ENCODE measurements at places on chromosomes 13 and 19.

DNA sequence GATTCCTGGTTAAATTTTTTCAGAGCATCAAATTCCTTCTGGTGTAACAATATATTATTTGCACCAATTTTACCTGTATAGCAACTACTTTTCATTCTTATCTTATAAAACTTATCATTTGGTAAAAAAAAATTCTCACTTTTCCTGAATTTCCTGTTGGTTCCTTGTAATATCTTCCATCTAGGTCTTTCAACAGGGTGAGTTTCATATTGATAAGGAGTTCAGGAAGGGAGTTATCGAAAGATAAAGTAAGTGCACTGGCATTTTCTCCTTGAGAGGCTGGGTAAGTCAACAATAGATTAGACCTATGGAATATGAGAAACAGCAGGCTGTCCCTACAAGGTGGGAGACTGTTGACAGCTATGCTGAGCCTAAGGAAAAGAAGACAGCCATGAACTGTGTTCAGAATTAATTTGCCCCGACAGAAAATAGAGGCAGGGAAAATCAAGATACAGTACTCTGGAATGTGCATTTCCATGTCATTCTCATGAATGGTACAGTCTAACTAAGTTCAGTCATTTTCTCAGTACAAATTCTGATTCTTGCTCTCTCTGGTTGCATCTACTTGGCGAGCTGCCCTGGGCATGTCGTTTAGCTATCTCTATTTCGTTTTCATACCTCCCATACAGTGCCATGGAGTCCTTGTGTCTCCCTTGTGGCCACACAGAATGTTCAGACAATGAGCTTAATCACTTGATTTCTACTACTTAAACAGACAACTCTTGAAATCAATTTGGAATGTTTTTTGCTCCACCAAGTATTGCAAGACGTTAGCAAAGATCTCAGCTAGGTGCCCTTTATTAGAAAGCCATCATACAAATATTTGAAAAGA is 9.9 kb downstream of the IGFL1 start:
- DNase-seq: no peak

DNA sequence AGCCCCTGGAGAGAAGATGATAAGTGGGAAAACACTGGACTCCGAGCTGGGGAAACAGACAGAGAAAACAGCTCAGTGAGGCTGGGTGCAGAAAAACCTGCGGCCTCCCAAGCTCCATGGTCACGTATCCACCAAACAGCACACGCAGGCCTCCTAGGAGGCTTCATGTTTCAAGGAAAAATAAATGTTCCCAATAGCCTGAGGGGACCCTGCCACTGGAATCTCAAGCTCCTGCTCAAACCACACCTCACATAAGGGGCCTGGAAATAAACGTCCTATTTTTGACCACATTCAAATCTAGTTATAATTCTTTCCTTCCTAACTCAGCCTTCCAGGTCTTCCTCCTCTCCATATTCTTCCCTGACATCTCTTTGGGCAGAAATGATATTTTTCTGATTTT is 225.7 kb downstream of the ABCC4 start:
- DNase-seq: no peak

GRCh38 chr13:52345048-52345447 is 60.9 kb downstream of the THSD1 start:
- no peak for DNase-seq

DNA sequence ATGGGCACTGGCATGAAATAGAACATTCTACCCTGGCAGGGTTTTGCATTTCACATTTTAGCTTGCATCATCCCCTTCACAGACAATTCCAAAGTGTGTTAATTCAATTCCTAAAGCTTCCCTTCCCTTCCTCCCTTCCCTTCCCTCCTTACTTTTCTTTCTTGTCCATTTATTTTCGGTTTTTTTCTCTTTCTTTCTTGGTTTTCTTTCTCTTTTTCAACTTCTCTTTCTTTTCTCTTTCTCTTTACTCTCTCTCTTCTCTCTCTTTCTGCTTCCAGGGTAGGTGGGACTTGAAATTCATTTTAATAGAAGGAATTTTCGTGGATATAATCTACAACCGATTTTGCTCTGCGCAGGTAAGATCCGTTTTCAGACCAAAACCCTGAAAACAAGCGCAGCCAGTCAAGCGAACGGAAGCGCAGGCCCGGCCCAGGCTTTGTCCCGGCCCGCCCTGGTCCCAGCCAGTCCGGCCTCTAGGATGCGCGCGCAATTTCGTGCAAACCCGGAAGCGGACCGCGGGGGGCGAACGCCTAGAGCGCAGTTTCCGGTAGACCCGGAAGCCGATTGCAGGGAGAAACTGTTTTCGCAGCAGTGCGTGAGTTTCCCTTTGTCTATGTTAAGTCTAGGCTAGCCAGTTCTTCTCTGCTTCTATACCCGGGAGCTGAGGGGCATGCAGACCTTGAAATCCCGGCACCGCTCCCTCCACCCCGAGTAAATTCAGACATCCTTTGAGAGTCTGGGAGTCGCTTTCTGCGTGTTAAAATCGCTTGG is at the start of gene ZNF528:
ZNF528 (plus strand) TSS at position 540 of the 771 bp plus-strand sequence. CDS start 4,165 bp downstream, outside the sequence.
- peak; percentile 93 for DNase-seq

- no peak for DNase-seq
These were observed 357.8 kb downstream of the DCT start for GRCh38 chr13:94121686-94122085.

GRCh38 chr19:16131648-16132047 is 11.8 kb upstream of the HSH2D start:
- no peak for DNase-seq

DNA sequence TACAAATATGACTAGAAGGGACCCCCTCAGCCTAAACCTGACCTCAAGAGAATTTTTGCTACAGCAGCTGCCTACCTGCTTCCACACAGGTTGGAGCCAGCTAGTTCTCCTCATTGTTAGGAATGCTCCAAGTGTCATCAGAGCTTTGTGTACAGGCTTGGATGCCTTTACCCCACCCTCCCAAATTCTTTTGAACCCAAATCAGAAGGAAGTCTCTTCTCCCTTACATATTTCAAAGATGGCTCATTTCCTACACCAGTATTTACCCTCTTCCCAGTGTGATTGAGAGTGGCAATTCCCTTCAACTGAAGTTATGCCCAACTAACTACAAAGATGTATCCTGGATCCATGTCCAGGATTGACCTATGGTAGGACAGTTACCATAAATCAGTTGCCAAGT is 323.2 kb downstream of the OXGR1 start:
- DNase-seq: no peak
